ENCODE measurements at places on chromosomes 1 and 21. TPM values are rescaled to one million over a fixed set of nuclear protein-coding genes. Genes with fewer than 3 reads are reported as not detected.

KIF21B gene
- 3.8 TPM for total RNA-seq

MFSD2A gene
- total RNA-seq, result 4.4 TPM

LCE6A gene
- not detected for total RNA-seq

SLAMF9 gene
- 0.22 TPM for total RNA-seq

KCNC4 gene
- 4.4 TPM for total RNA-seq

ARHGEF16 gene
- total RNA-seq, result 3.2 TPM

NR1I3 gene
- not detected for total RNA-seq

UBXN11 gene
- total RNA-seq, result 16.9 TPM

EPHA2 gene
- 104 TPM for total RNA-seq

GBP2 gene
- total RNA-seq, result 1.3 TPM

ZNF593OS gene
- total RNA-seq, result 0.26 TPM

C1orf94 gene
- not detected for total RNA-seq

FMO2 gene
- not detected for total RNA-seq

KPRP gene
- total RNA-seq, result not detected

TMPRSS15 gene
- not detected for total RNA-seq

ZMYND12 gene
- total RNA-seq, result 0.55 TPM

AXDND1 gene
- 0.54 TPM for total RNA-seq

CHRNB2 gene
- 0.58 TPM for total RNA-seq

PROK1 gene
- not detected for total RNA-seq

PRR9 gene
- total RNA-seq, result not detected

TRABD2B gene
- 0.30 TPM for total RNA-seq

ZSWIM5 gene
- total RNA-seq, result 0.58 TPM

RAVER2 gene
- 5.1 TPM for total RNA-seq

TSPAN1 gene
- total RNA-seq, result 3.1 TPM

RPE65 gene
- total RNA-seq, result not detected

SV2A gene
- 0.11 TPM for total RNA-seq
